ENCODE measurements at places on chromosomes 7 and 10.

DNA sequence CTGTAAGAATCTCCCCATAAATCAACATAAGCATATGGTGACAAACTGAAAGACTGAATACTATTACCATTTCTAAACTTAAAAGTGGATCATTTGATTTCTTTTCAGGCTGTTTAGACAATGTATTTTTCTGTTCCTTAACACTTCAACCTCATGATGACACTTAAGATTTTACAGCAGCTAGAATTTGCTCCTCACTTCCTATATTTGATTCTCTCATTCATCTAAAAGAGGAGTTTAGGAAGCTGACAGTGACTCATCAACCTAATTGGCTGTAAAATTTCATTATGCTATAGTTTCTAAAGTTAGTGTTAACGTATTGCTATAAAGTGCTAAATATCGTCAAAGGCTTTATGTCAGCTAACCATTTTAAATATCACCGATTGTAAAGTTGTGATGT is 478.7 kb downstream of the GRM8 start:
- no peak for DNase-seq

- DNase-seq = no peak
Measured at GRCh38 chr10:19730907-19731217, 85.4 kb upstream of the PLXDC2 start.

- DNase-seq = no peak
Measured at GRCh38 chr7:128591705-128592104, 80.4 kb upstream of the GARIN1A start.

DNA sequence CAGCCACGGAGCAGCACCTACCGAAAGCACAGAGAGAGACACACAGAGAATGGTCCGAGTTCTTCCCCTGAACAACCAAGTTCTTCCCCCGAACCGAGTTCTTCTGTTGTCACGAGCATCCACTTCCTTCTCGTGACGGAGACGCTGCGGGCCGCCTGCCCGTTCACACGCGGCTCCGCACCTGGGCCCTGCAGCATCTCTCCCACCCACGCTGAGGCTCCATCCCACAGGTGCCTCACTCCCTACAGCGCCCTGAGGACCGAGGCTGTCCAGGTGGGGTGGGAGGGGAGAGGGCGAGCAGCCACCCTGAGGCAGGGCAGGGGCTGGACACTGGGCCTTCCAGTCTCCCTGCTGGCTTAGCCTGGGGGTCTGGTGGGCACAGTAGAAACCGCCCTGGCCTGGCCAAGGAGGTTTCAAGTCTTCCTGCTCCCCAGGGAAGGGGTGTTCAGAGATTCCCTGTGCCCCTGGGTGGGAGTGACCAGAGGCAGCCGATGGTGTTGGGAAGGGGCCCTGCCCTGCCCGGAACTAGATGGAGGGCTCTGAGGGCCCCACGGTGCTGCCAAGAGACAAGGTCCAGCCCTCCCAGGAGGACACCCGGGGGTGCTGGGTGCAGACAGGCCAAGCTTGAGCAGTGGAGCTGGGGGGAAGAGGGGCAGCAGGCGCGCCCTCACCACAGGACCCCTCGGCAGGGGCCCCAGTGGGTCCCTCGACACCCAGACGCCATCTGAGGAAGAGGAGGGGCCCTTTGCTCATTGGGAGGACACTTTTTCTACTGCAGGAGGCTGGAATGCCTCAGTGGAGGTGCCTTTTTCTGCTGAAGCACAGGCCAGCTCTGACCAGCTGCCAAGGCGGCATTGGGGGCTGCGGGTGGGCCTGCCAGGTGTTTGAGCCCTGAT is 5.2 kb upstream of the NKX6-2 start:
- no peak for DNase-seq

DNA sequence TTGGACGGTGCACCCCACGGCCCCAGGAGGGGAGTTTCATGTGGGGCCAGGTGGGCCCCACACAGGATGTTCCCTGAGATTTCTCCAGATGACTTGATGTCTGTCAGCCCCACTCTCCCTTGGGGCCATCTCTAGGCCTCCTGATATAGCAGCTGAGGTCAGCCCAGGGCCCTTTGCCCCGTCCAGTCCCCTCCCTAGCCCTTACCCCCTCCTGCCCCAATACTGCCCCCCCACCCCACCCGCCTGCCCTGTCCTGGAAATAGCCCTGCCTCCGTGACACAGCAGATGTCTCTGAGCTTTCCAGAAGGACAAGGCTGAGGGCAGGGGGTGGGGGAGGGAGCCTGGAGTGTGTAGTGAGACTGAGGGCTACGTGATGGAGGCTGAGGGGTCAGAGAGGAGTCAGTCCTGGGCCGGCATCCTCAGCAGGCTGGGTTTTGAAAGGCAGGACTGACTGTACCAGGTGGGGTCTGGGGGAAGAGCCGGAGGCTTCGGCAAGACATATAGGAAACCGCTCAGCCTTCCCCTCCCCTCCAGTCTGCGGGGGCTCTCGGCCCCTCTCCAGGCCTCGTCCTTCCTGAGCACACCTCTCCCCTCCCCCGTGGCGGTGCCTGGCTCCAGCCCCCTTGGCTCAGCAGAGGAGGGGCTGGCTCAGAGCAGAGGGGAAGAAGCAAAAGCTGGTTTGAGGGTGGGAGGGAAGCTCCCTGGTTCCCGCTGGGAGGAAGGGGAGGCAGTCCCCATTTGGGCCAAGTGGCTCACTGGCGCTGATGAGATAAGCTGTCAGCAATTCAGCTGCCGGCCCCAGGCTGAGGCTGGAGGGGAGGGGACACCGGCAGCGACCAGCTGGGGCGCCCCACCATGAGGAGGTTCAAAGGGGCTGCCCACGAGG is 2.0 kb downstream of the FLNC start:
- no peak for DNase-seq

DNA sequence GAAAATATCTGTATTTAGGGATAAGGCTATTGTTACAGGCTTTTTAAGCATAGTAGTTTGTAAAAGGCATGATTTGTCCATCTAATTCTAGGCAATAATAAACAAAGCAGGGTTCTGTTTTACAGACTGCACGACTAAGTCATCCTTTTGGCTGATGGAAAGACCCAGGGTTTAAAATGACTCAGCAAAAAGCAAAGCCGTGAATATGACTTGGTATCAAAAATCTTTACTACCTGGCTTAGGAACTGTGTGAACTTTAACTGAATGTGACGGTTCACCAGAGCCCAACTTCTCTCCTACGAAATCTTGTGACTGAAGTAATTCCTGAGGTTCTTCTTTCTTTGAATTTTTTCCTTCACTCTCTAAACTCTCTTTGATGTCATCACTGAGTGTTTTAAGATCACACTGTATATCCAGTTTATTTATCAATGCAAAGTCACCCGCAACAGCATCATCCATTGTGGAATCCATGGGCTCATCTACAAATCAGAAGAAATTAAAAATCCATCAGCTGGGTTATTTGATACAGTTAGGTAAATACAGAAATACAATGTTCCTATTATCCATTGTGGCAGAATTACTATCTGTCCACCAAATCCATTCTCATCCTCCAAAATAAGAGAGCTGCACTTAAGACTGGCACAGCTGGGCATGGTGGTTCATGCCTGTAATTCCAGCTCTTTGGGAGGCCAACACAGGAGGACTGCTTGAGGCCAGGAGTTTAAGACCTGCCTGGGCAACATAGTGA is 17.0 kb downstream of the ATE1 start:
- no peak for DNase-seq

GRCh38 chr7:34501156-34501555 is 156.9 kb upstream of the NPSR1 start:
- no peak for DNase-seq

DNA sequence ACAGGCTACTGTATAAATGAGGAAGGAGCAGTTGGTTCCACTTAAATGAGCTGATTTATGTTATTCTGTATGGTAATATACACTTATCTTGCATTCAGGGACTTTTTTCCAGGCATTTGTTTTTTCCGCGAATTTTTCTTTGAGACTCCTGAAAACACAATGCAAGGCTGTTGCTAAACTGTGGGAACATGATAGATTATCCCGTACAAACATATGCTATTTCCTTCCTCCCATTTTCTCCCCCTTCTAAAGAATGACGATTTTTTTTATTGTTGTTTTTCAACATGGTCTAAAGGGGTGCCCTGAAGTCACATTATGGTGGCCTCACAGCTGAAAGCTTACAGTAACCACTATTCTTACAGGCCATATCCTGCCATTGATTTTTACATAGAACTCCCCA is 523.9 kb upstream of the NRP1 start:
- DNase-seq = no peak

DNA sequence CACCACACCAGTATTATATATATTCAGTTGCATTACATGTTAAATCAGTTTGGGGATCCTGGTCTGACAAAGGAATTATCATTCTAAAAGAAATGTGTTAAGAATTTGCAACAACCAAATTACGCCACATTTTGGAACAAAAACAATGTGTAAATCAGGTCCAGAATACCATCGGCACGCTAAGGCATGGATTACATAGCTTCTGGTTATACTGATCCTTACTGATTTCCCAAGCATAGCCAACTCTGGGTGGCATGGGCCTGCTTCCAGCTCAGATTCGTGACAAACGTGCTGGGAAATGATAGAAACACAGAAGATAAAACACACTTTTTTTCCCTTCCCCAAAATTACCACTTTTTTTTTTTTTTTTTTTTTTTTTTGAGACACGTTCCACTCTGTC is 660.0 kb downstream of the SORCS1 start:
- no peak for DNase-seq

GRCh38 chr10:71899665-71900412 is 48.8 kb upstream of the PSAP start:
- DNase-seq = no peak
